Activated CD4-positive, alpha-beta T cell treated with anti-CD3 and anti-CD28 coated beads for 1 hour (primary cell): ENCODE measurements at places on chromosomes 12 and 14.

DNA sequence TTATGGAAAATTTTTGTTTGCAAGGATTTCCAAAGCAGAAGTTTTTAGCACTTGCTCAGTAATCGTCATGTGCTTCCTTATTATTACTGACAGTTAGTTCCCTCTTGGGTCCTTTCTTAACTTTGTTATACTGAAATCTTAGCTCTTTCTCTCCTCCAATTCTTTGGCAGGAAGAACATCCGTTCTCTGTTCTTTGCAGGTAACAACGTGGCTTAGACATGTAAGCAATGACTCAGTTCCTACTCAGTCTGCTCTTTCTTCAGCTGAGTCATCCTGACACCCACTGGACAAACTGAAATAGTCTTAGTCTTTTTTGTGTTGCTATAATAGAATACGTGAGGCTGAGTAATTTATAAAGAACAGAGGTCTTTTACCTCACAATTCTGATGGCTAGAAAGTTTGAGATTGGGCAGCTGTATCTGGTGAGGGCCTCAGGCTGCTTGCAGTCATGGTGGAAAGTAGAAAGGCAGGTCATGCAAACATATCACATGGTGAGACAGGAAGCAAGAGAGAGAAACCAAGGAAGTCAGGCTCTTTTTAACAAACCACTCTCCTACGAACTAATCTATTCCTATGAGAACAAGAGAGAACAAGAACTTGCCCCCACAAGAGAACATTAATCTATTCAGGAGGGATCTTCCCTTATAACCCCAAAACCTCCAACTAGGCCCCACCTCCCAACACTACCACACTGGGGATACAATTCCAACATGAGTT is 49.2 kb downstream of the TESPA1 start:
- DNase-seq: no peak

- DNase-seq: no peak
Measured at GRCh38 chr14:105053996-105054395, 11.2 kb downstream of the GPR132 start.

GRCh38 chr12:25438638-25439037 is 114.4 kb downstream of the LMNTD1 start:
- no peak for DNase-seq

GRCh38 chr14:100673085-100673806 is 53.4 kb upstream of the DLK1 start:
- no peak for DNase-seq

GRCh38 chr12:88298014-88298682 is 156.0 kb downstream of the TMTC3 start:
- no peak for DNase-seq

- no peak for DNase-seq
Measured at GRCh38 chr14:90495357-90496276, 98.8 kb downstream of the CALM1 start.

DNA sequence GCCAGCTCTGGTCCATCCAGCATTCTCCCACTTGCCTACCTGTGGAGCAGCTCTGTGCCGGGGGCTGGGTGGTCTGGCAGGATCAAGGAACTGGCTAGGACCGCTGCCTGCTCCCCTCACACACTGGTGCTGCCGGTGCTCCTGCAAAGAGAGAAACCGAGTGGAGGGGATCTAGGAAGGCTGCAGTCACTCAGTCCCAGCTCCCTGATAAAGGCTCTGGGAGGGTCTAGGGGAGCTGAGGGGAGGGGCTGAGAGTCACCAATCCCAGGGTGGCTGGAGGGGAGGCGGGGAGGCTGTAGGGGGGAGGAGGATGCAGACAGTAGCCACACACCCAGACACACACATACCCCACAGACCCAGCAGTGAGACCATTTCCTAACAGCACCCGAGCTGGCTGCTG is at the start of gene TAC3:
Gene TAC3, minus strand, starts transcription at position 182 of the 400 bp plus-strand sequence. CDS start 732 bp downstream, outside the sequence.
- no peak for DNase-seq

DNA sequence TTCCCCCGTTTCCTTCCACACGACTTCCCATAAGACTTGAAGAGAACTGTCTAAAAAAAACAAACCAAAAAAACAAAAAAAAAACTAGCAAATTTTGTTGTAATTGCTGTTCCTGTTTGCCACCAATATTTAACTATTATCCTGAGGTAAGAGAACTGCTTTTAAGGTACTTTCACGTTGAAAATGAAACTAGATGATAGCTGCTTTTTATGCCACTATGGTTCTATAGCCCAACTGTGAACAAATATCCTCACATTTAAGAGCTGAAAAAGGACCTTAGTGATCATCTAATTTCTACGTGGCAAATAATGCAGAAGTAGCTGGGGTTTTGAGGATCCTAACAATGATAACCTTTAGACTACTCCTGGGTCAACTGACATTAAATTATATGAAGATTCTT is 98.6 kb downstream of the TAOK3 start:
- DNase-seq: no peak

DNA sequence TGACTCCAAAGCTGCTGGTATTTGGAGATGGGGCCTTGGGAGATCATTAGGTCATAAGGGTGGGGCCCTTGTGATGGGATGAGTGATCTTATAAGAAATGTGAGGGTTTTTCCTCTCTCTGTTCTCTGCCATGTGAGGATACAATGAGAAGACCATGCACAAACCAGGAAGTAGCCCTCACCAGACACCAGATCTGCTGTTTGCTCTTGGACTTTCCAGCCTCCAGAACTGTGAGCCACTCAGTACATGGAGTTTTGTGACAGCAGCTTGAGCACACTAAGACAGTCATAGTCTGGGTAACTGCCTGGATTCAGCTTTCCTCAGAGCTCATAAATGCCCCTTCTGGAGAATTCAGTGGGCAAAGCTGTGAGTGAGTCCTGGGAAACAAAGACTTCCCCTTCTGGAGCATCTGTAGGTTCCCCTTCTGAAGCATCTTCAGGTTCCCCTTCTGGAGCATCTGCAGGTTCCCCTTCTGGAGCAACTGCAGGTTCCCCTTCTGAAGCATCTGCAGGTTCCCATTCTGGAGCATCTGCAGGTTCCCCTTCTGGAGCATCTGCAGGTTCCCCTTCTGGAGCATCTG is 11.0 kb upstream of the PPP4R3A start:
- DNase-seq: no peak

DNA sequence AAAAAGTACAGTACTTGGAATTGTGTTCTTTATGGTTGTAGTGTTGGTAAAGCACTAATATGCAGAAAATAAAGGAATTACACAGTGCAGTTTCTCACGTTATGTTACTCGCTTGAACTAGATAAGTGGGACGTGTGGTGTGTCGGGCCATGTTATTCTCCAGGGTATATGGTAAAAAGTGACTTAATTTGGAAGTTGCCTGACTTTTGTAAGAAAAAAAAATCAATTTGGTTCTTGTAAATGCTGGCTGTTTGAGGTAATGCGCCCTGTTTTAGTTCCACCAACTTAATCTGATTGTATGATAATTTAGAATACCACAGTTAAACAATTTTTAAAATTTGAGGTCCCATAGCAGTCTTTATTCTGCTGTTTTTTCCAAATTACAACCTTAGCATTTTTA is 4.1 kb downstream of the ARF6 start:
- no peak for DNase-seq

DNA sequence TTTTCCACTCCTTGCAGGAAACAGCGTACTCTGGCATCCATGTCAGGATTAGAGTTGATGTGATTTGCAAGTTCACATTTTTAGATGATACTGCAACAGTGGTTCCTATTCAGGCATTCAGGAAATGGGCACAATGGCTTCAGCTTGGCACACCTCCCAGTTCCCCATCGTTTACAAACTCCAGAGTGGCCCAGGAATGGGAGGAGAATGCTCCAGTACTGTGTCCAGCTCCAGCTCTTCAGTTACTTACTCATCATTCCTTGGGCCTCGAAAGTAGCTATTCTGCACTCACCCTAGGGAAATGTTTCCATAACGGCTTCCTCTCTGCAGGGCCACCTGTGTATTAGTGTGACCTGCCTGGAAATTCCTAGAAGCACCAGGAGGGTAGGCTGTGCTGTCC is 239.7 kb upstream of the RGS6 start:
- no peak for DNase-seq

GRCh38 chr12:121284551-121285390 is 11.7 kb downstream of the CAMKK2 start:
- no peak for DNase-seq

DNA sequence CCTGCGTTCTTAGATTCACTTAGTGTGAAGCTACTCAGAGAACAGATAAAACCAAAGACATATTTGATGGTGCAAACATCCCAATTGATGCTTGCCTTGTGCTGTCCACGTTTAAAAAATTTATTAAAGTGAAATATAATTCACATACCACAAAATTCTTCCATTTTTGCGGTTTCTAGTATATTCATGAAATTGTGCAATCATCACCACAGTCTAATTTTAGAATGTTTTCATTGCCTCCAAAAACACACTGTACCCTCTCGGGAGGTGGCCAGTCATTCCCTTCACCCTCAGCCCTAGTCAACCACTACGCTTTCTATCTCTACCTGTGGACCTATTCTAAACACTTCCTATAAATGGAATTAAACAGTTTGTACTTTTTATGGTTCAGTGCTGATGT is 1109.2 kb downstream of the FLRT2 start:
- no peak for DNase-seq

GRCh38 chr12:71896205-71896882 is 42.3 kb upstream of the TPH2 start:
- no peak for DNase-seq

- peak; percentile 72 for DNase-seq
Measured at GRCh38 chr12:9751204-9752144, 9.2 kb downstream of the CD69 start.

GRCh38 chr12:41327096-41327895 is 139.2 kb downstream of the PDZRN4 start:
- DNase-seq: no peak

DNA sequence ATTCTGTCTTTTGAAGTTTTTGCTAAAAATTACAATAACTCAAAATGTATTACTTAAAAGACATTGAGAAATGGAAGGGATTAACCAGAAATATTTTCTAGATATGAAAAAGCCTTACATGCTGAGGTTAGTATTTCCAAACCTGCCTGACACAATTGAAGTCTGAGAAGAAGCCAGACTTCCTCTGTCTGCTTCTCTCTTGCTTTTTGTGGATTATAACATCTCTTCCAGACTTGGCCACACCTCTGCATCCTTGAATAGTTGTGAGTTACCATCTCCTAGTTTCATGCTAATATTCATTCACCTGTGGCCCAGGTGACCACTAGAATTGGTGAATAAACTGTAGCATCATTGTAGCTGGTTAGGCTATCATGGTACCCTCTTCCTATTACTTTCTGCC is 497.6 kb downstream of the SLC16A7 start:
- no peak for DNase-seq

- DNase-seq: no peak
Measured at GRCh38 chr12:89245090-89245489, 107.2 kb downstream of the DUSP6 start.

GRCh38 chr14:99529899-99530298 is 48.7 kb downstream of the CCNK start:
- no peak for DNase-seq

DNA sequence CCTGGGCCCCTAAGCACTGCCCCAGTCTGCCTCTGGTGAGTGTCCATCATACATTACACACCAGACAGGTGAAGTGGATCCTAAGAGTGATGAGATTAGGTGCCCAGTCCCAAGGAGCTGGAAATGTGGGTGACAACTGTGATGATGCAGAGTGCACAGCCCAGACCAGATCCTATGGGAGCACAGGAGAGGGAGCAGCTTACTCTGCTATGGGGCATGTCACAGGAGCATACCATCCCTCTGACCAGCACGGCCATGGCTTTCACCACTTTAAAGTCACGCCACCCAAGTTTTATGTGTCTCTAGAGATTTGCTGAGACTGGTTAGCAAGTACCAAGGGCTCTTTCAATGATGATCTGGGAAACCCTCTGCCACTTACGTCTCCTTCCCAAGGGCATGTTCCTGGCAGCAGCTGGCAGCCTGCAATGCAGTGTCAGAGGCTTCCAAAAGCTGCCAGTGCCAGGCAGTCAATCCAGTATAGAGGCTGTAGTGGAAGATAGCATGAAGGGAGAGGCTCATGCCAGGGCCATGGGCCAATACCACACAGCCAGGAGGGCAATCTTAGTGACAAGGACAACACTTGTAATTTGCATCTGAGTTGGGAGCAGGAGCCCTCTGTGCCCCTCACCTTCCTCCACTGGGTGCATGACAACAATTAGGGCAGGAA is 40.2 kb downstream of the STAB2 start:
- DNase-seq: no peak

DNA sequence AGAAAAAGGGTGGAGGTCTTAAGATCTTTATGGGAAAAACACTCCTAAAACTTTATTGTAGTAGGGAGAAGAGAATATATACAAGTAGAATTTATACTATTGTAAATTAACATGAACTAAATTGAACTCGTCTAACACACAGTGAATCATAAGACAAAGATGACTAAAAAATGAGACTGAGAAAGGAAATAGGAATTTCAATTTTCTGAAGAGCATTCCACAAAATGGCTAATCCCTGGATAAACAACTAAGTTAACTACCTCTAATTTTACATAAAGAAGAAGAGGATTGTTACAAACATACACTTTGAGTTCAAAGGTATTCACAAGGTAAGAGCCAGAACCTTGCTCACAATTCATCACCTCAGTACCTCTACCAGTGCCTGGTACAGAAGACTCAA is 2.0 kb downstream of the MAP4K5 start:
- no peak for DNase-seq

- no peak for DNase-seq
Measured at GRCh38 chr14:75449696-75450095, 21.9 kb downstream of the JDP2 start.

GRCh38 chr12:43102546-43103264 is 449.3 kb downstream of the ADAMTS20 start:
- no peak for DNase-seq

DNA sequence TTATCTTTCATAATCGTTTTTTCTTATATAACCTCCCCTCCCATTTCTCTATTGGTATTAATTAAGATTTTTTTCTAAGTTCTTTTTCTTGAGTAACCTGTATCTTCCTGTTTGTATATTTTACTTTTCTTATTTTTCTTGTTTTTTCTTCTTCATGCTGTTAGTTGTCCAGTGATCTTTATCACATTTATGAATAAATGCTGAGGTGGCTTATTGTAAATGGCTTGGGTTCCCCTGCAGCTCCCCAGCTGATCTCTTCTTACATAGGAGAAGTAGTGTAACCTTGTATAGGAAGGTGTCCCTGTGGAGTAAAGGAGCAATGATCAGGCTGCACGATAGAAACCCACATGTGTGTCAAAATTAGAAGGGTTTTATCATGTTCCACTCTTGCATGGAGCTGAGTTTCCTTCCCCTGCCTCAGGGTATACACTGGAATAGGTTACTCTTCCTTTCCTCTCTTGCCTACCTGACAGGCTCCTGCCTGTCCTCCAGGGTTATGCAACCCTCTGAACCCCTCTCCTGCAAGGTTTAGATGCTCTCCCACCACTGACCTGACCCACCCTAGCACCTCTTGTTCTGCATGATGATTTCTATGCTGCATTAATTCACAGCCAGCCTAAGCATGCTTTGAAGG is 334.8 kb upstream of the RGS6 start:
- DNase-seq: no peak

DNA sequence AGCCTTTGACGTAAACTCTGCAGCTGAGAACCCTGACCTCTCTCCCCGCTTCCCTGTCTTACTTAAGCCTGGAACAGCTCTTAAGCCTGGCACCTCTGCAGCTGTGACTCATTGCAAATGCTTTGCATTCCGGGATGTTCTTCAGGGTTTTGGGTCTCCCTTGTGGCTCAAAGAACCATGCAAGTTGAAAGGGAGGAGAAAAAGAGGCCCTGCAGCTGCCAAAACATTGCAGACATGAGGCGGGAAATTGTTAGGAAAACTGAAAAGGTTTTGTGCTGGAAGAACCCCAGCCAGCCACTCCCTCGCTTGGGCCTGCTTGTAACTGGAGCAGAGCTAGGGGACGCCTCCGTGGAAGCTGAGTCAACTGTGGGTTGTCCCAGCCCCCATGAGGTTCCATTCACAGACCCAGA is 60.2 kb upstream of the FERMT2 start:
- no peak for DNase-seq

- DNase-seq: no peak
Measured at GRCh38 chr12:14868916-14869506, 16.6 kb downstream of the MGP start.
